ENCODE measurements at places on chromosomes 11 and 22.

- no peak for DNase-seq
Measured at GRCh38 chr22:45893516-45893915, 83.4 kb downstream of the WNT7B start.

DNA sequence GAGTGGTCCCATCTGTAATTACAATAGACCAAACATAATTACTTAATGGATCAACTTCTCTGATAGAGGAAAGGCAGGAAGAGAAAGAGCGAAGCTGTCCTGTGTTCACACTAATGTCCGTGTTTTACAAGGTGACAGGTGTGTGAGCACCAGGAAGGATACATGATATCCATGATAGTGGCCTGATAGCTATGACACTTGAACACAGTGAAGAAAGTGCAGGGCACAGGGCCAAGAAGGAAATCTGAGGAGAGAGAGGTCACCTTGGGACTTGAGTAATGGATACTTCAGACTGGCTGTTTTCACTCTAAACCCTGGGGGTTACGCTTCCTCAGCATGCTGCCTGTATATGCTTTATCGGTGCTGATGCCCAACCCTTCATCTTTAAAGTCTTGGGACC is 29.4 kb downstream of the TUB start:
- DNase-seq = no peak

GRCh38 chr11:11965656-11966353 is 42.6 kb downstream of the DKK3 start:
- no peak for DNase-seq

DNA sequence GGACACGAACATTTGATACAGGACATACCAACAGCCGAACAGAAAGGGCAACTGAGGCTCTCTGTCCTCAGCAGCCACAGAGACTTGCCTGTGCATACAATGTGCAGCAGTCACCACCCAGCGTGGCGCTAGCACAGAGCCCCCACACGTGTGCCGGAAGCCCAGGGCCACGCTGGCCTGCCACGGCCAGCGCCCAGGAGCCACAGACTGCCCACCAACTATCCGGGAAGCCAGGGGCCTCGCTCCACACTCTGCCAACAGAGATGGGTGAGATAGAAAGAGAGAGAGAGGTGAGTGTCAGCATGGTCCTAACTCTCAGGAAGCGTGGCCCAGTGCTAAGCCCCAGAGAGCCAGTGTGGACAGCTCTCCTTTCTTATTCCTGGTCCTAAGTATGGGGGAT is 11.7 kb downstream of the TMPRSS5 start:
- no peak for DNase-seq
